Glomerular endothelial cell (primary cell): ENCODE measurements at places on chromosomes 11 and 22. TPM values are rescaled to one million over a fixed set of nuclear protein-coding genes. Genes with fewer than 3 reads are reported as not detected.

FAM83F gene
- 0.05 and 0.18 TPM in 2 replicates for total RNA-seq

CSNK2A3 gene
- 1.1 and 2.0 TPM in 2 replicates for total RNA-seq

TUBA8 gene
- total RNA-seq: 0.19 and 1.8 TPM in 2 replicates

CSRP3 gene
- not detected in 2 replicates for total RNA-seq

SEC14L6 gene
- 0.05 and 0.12 TPM in 2 replicates for total RNA-seq

HBG1 gene
- not detected in 2 replicates for total RNA-seq

NCAM1 gene
- total RNA-seq: 1.8 and 8.3 TPM in 2 replicates

SORL1 gene
- total RNA-seq: 1.9 and 3.4 TPM in 2 replicates

SMC1B gene
- not detected in 2 replicates for total RNA-seq

MS4A7 gene
- total RNA-seq: not detected in 2 replicates

SLC35E4 gene
- total RNA-seq: 23.0 and 36.5 TPM in 2 replicates

B3GAT1 gene
- not detected in 2 replicates for total RNA-seq

CRYAB gene
- total RNA-seq: 2.1 and 5.0 TPM in 2 replicates

OR8D4 gene
- total RNA-seq: not detected in 2 replicates

LRRN4CL gene
- total RNA-seq: not detected in 2 replicates

MAPK8IP2 gene
- 0.29 and 0.58 TPM in 2 replicates for total RNA-seq

EIF3D gene
- 281 and 360 TPM in 2 replicates for total RNA-seq

MS4A6E gene
- total RNA-seq: not detected in 2 replicates

SLC25A45 gene
- total RNA-seq: 2.0 and 3.5 TPM in 2 replicates

OR10D3 gene
- not detected in 2 replicates for total RNA-seq

FGF4 gene
- total RNA-seq: not detected in 2 replicates

IFITM1 gene
- total RNA-seq: 9.8 and 86.5 TPM in 2 replicates
